ENCODE measurements at places on chromosomes 3 and 15.

- no peak for DNase-seq
Measured at GRCh38 chr15:70855764-70856163, 1.8 kb upstream of the LARP6 start.

DNA sequence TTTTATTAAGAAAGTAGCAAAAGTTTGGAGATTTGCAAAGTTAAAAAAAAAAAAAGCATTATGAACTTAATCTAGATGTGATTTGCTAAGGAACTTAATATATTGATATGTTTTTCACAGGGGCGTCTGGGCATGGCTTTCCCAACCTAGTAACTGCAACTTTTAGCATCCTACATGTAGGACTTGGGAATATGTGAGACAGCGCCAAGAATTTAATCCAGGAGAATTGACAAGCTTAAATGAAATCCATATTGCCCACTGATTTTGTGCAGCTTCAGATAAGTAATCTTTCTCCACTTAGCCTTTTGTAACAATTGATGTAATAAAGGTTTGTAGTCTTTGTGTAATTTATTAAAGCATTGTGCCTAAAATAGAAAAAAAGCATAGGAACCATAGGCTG, 982 bp upstream of the GABPB1 start:
- DNase-seq = no peak

DNA sequence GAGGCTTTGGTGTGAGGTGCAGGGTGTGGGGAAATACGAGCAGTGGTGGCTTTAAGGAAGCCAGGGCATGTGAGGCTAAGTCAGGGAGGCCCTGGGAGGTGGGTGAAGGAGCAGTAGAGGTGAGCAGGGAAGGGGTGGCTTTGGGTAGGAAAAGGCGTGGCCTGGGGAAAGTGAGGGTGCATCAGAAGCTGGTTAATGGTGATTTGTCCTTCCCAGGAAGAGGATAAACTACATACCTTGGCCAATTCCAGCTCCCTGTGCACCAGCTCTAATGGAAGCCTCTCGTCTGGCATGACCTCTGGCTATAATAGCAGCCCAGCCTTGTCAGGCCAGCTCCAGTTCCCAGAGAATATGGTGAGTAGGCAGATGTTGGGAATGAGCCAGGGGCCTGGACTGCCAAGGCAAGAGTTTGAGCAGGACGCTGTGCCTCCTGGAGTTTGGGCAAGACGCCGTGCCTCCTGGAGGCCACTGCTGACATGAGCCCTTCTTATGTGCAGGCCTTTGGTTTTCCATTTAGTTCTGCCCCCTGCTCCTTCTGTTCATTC, 41.3 kb downstream of the CDAN1 start:
- DNase-seq = no peak

GRCh38 chr3:116322750-116323375, 122.4 kb downstream of the LSAMP start:
- no peak for DNase-seq

DNA sequence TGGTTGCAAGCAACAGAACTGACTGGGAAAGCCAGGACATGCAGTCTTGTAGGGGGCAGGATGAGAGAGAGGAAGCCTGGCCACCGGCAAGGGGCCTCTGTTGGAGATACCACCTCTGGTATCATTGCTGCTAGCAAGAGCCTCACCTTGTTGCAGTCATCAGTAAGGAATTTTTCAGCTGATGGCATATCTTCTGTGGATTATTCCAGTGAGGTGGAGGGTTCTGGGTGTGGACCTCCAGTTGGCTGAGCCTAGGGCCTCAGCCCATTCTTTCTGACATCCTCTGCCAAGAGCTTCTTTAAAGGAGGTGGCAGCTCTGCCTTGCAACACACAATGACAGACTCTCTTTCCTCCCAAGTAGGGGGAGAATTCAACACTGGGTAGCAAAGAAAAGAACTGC, 128.9 kb downstream of the AQP9 start:
- no peak for DNase-seq

GRCh38 chr3:145893331-145893730, 267.7 kb downstream of the PLOD2 start:
- no peak for DNase-seq

GRCh38 chr3:166372571-166373106, 535.4 kb upstream of the BCHE start:
- no peak for DNase-seq

GRCh38 chr3:23845326-23846216, 39.8 kb downstream of the UBE2E1 start:
- no peak for DNase-seq

DNA sequence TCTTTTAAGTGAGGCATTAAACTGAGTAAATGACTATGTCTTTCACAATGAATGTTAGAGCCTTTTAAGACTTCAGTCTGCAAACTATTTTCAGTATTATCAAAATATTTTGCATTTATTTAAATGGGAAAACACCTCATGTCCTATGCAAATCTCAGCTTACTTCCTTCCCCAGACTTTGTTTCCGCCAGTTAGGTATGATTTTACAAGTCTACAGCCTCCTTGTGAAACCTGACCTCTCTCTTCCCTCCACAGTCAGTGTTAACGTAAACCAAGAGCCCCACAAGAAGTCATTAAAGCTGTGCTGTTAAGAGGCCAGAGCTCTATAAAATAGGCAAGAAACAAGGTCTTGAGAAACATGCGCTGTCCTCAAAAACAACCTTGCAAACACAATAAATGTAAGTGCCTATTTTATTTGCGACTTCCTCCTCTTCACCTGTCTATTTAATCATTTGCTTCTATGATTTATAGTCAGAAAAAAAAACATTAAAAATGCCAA, 48.3 kb downstream of the PRTG start:
- no peak for DNase-seq

- no peak for DNase-seq
Measured at GRCh38 chr3:128352326-128352725, 114.4 kb downstream of the DNAJB8 start.

- no peak for DNase-seq
Measured at GRCh38 chr3:154936196-154936595, 143.9 kb upstream of the MME start.

GRCh38 chr3:24508423-24508839, 13.8 kb upstream of the THRB start:
- no peak for DNase-seq

DNA sequence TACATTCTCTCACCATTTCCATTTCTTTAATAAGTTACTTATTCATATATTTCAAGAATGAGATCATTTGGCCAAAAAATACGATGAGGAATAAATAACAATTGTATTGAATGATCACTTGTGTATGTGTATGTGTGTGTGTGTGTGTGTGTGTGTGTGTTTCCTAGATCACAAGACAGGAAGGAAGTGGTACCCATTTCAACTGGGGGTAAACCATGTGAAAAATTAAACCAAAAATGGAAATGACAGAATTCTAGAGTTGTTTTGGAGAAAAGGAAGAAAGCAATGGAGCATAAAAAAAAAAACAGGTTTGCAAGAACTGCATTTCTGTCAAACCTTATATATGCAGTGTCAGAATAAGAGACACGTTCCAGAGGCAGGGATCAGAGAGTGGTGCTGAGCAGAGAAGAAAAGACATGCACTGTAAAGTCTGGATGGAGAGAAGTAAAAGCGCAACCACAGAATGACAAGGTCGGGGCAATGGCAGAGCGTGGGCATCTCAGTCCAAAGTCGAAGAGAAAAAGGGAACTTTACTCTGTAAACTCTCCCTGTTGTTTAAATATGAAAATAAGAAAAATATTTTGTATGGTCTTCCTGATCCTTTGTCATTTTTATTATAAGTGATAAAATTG, 75.5 kb downstream of the PEX5L start:
- DNase-seq = no peak

GRCh38 chr3:48436477-48436787, 3.5 kb downstream of the CCDC51 start:
- DNase-seq = no peak
